ENCODE measurements at places on chromosomes 7 and 10.

- DNase-seq, result peak; percentile 87
Measured at GRCh38 chr7:131107337-131108211, 220.1 kb upstream of the MKLN1 start.

GRCh38 chr10:13829790-13830189 lies 243.0 kb downstream of the PRPF18 start:
- DNase-seq, result no peak

- no peak for DNase-seq
Measured at GRCh38 chr10:77661674-77662073, 24.1 kb upstream of the KCNMA1 start.

DNA sequence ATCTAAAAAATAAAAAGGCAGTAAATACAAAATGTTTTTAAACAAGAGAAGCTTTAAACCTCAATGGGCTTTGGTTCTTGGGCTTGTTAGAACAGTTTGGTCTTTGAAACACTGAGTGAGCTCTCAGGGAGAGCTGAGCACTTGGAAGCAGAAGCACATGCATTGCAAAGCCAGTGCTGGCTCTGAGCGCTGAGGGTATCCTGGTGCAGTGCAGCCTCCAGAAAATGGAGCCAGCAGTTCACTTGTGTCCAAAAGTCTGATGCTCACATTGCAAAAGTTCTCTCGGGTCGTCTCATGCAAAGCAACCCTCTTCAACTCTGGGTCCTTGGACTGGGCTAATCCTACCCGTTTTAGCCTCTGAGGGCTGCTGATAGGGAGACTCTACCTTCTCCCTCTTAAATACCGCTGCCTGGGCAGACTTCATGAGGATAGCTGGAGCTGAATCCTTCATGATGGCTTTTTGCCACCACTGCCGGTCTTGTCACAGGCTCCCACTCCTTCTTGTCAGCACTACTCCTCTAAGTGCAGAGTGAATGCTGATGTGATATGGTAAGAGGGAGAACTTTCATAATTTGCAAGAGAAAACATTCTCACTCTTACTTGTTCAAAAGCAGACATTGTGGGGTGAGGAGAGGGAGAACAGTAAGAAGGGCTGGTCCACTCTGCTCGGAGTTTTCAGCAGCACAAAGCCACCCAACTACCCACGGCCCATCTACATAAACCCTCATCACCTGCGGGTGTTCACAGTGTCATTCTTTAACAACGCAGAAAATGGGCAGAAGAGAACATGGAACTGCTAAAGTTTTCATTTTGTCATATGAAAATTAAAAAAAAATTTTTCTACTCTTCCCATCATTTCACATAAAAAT lies 42.2 kb upstream of the BMPER start:
- no peak for DNase-seq

- DNase-seq, result no peak
Measured at GRCh38 chr10:47264797-47265281, 35.2 kb upstream of the GDF10 start.

DNA sequence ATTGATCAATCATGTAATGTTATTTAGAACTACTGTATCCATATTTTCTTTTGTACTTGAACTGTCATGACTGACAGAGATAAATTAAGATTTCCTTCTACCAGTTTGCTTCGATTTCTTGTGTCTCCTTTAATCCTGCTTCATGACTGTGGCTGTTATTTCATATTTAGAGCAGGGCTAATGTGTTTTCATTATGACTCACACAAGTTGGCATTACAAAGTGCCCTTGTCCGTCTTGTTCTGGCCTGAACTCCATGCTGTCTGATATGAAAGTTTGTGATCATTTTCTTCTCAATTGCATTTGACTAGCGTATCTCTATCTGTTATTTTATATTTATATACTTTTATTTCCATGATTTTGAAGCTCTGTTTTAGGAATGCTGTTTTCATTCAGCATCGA lies 344.1 kb upstream of the PRKCQ start:
- no peak for DNase-seq

GRCh38 chr10:63681993-63682697 lies 160.9 kb downstream of the REEP3 start:
- DNase-seq, result no peak

DNA sequence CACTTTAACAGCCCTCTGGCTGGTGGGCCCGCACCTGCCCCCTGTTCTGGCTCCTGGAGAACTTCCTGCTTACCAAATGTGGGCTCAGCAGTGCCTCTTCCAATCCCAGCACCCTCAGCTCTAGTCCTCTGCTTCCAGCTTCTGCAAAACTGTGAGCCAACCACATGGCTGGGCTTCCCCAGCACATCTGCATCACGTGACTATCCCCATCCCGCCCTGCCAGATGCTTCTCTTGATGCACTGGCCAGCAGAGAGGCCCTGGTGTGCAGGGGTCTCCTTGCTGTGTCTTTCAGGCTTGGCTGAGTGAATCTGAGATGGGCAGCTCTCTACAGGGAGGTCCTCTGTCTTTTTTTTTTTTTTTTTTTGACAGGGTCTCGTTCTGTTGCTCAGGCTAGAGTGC lies 43.8 kb upstream of the DMBT1 start:
- DNase-seq, result no peak

DNA sequence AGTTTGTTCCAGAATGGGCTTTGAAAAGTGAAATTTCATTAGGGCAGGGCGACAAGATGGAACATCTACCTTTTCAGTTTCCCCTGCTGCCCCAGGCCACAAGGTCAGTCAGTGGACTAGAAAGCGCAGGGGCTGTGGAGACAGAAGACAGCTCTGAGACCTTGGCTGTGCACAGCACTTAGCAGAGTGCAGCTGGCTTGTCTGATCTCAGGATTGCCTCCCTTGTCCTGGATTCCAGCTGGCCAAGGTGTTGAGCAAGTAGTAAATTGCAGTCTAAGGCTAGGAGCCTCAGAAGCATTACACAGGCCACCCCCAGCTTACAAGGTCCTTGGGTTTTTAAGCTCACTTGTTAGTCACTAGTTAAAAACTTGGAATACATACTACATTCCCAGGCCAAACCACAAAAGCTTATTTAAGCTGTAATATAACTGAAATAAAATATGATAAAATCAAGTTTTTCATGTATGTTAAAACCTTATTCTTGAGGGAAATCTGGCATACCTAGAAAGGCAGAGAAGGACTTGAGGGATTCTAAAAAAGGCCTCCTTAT lies 67.3 kb upstream of the NPY start:
- no peak for DNase-seq

- DNase-seq, result no peak
Measured at GRCh38 chr10:72015841-72016240, 51.6 kb downstream of the CHST3 start.

GRCh38 chr7:55073051-55073511 lies 54.3 kb downstream of the EGFR start:
- DNase-seq, result peak; percentile 43

DNA sequence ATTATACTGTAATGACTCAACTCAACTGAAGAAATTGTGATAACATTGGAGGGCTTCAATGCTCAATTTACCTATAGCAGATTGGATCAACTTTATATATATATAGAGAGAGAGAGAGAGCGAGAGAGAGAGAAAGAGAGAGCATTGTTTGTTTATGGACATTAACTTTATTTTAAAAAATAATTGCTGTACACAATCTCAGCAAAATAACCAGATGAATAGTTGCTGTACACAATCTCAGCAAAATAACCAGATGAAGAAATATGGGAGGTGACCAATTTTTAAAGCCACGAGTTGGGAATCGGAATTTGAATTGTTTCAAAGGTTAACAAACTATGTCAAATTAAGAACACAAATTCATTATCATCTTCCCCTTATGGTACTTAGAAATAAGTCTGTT lies 319.9 kb downstream of the NXPH1 start:
- DNase-seq, result no peak

GRCh38 chr7:20839987-20840386 lies 53.3 kb upstream of the SP8 start:
- DNase-seq, result no peak

GRCh38 chr10:113643183-113643582 lies 20.7 kb downstream of the NRAP start:
- DNase-seq, result no peak

GRCh38 chr7:107661081-107661864 lies 645 bp downstream of the SLC26A4 start:
- peak; percentile 16 for DNase-seq

Measured in germinal center (tissue), 1 donor.